GM04503 (cell line): ENCODE measurements at places on chromosomes 5 and 9.
A peak's percentile ranks its signal among the peaks of the same experiment; 100 is the strongest.

DNA sequence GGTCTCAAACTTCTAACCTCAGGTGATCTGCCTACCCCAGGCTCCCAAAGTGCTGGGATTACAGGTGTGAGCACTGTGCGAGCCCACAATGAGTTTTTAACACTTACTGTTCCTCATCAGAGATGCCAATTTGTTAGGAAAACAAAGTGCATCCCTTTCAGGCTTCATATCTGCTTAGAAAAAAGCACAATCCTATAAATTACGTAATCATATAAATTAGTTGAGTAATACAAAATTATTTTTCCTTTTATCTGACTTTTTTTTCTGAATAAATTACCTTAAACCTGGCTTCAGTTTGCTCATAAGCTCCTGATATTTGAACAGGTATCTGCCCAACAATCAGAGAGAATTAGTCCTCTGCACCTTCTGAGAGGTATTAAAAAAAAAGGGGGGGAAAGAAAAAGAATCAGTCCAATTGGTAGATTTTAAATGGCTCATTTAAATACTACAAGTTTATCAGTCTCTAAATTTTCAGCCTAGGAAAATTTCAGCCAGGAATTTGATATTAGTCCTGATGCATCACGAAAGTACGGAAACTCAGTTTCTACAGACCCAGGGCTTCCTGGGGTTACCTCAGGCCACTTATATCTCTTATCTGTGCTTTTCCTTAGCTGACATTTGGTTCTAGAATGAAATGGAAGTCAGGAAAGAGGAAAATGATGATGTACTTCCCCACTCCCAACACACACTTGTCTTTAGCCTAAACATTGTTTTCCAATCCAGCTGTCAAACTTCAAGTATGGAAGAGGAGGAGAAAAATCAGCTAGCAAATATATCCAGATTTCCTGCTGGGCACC is 26.8 kb downstream of the ITGA1 start:
- no peak for DNase-seq

- no peak for DNase-seq
These were observed 60.6 kb upstream of the EMB start for GRCh38 chr5:50501491-50502228.

DNA sequence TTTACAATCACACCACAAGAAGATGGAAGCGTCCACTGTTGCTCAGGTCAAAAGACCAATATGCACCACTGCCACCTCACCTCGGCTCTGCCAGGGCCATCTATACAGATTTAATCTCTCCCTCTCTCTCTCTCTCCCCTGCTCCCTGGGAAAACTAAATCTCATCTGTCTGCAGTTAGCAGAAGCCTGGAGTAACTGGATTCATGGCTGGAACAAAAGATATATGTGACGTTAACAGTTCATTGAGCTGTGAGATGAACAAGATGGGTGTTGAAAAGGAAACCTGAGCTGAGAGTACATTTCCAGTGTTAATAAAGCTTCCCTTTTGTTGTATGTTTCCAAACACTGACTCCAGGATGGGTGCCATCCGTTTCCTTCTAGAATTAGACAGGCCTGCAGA is 369.7 kb downstream of the CDK5RAP2 start:
- DNase-seq, result no peak

GRCh38 chr5:92676215-92677165 is 904.5 kb downstream of the NR2F1-AS1 start:
- DNase-seq, result no peak

DNA sequence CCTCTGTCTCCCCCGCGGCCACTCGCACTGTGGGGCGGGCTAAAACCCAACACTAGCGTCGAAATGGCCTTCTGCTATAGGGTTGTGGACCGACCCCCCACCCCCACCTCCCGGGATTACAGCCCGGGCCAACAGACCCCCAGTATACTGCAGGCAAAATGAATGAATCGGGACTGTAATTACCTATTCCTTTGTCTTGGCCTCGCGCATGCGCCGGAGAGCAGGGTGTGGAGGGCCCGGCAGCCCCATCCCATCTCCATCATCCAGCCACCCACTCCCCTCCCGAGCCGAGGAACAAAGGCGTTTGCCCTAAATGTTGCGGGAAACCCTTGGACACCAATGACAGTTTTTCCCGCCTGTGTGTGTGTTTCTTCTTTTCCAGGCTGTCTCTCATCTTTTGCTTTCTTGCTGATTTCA is 1.6 kb downstream of the BASP1 start:
- DNase-seq, result no peak

- no peak for DNase-seq
These were observed 94.3 kb downstream of the TMEM167A start for GRCh38 chr5:82982846-82983245.

DNA sequence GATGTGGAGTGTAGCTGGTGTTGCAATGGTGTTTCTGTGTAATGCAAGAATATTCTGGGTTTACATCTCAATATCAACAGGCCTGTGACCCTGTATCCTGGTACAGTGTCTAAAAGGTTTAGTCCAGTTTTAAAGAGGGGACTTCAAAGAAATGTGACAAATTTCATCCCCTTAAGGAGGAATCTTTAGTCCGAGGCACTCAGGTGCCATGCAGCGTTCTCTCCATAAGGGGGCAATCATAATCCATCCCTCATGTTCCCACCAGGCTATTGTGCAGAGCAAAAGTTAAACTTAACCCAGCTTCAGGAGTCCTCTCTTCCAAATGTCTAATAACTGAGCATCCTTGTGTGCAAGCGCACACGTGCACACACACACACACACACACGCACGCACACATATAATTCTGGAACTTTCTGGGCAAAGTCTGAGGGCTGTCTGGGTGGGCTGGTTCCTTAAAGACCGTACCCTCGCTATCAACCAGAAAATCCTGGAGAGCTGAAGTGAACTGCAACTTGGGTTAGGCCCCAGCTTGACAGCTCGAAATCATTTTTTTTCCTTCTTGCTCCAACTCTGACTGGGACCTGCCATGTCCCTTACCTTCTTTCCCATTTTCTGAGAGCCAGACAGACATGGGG is 46.0 kb downstream of the CRB2 start:
- no peak for DNase-seq

DNA sequence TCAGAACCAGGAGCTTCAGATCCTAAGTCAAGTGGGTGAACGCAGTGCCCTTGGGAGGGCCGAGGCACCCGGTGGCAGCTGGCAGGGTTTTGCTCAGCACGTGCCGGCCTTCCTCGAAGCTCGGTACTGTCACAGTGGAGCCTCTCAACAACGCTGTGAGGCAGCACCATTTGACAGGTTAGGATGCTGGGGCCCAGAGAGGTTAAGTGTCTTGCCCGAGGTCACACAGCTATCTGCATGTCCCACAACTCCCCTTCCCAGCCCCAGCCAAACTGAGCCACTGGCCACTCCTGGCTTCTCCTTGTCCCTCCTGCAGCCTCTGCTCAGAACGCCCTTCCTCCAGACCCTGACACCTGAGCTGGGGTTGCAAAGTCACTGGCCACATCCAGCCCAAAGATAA is 43.7 kb upstream of the RPL26L1 start:
- DNase-seq, result no peak

DNA sequence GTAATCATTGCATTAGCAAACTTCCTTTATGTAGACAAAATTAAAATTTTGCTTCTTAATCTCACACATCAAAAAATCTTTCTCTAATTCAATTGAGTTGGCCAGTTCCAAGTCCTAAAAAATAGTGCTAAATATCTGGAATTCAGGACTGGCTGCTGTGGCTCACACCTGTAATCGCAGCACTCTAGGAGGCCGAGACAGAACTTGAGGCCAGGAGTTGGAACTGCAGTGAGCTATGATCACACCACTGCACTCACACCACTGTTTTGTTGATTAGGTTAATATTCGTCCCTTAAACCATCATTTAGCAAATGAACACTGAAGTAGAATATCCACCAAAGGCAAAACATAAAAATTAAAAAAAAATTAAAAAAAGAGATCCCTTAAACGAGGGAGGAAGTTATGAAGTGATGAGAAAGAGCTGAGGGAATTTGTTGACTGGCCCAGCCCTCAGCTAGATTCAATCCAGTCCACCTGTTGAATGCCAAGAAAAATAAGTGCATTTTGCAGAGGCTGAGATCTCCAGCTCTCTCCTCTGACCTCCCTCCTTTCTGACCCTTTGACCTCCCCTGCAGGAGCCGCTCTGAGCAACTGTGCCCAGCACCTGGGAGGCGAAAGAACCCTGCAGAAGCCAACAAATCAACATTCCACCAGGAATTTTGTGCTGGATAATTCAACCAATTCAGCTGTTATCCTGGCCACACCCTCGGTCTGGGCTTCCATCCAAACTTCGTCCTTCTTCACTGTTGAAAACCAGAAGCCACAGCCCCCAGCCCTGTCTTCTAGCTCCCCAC is 96.8 kb downstream of the OR2K2 start:
- no peak for DNase-seq

DNA sequence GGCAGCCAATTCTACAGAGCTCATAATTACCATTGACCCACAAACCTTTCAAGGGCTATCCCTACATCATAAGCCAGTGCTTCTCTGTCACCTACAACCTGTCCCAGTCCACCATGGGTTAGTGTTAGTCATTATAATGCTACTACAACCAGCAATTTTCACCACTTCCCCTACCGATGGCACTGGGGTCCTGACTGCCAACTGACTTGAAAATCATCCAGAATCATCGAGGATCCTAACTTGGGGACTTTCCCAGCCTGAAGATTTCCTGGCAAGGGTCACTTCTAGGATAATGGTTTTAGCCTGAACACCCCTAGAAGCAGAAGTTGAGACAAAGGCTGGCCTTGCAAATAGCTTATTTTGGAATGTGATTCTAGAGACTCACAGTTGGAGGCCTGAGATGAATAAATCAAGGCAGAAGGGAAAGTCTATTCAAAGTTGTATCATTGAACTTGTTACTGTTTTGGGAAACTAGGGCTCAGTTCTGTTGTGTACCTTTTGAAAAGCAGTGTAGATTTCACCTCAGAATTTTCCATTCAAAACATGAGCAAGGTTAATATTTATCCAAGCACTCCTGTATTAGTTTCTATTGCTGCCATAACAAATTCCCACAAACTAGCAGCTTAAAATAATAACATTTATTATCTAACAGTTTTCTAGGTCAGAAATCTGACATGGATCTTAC is 633.0 kb downstream of the LRRC70 start:
- no peak for DNase-seq

- no peak for DNase-seq
These were observed 103.6 kb upstream of the SSBP2 start for GRCh38 chr5:81854485-81854884.

GRCh38 chr5:29795096-29795652 is 1398.3 kb upstream of the CDH6 start:
- no peak for DNase-seq

GRCh38 chr9:92974761-92975755 is 27.7 kb downstream of the FGD3 start:
- no peak for DNase-seq

DNA sequence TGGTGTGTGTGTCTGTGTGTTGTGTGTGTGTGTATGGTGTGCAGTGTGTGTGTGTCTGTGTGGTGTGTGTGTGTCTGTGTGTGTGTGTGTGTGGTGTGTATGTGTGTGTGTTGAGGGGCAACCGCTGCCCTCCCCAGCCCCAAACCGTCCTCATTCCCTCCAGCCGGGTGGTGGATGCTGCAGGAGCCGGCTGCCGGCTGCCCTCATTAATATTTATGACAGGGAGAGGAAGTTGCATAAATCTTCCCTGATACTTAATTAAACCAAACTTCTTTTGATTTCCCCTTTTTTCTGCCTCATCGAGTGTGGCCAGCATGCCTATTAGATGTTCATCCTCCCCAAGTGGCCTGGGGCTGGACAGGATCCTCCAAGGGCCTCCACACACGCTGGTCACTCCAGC is 121.4 kb upstream of the MVB12B start:
- DNase-seq, result no peak

DNA sequence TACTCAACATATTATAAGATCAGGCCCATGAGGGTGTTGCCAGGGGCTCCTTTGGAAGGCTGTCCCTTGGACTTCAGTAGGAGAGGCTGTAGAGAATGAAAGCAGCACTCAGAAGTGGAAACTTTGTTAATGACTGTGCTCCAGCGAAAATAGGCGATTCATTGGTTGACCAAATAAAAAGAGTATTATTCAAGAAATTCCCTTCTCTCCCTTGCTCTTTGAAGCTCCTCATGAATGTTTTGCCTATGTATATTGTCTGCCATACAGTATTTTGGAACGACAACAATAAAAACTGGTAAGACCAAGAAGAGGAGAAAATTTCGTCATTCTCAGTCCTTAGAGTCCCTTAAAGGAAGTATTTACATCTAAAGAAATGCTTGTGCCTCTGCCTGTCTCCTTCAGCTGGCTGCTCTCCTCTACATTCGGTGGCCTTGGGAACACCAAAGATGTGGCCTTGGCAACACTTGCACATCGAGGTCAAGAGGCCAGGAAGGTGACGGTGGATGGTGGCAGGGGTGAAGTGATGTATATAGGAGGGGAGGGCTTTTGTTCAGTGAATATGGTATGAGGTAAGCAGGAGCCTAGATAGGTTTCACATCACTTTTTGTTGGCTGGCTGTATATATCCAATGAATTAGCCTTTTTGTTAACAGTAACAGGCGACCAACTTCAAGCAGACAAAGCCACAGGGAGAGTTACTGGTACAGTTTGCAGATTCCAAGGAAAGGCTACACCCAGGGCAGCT is 95.0 kb upstream of the ACTBL2 start:
- no peak for DNase-seq

DNA sequence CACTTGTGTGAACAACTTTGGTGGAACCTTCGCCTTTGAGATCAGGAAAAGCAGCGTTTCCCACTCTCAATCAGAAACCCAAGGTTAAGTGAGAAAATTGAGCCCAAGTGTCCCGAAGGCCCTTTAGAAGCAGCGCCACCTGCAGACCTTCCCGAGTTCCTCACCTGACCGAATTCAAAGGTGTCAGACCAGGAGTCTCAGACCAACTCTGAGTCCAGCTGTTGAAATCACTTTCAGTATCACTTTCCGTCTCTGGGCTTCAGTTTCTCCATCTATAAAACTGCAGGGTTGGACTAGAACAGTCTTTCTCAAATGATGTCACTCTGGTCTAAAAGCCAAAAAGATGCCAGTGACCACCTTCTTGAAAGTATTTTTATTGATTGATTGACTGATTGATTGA is 31.7 kb upstream of the GRHPR start:
- DNase-seq, result no peak

- DNase-seq, result peak; percentile 94
These were observed 6.8 kb downstream of the PIP5KL1 start for GRCh38 chr9:127923771-127924170.
